ENCODE measurements at places on chromosomes 11 and 22.

DNA sequence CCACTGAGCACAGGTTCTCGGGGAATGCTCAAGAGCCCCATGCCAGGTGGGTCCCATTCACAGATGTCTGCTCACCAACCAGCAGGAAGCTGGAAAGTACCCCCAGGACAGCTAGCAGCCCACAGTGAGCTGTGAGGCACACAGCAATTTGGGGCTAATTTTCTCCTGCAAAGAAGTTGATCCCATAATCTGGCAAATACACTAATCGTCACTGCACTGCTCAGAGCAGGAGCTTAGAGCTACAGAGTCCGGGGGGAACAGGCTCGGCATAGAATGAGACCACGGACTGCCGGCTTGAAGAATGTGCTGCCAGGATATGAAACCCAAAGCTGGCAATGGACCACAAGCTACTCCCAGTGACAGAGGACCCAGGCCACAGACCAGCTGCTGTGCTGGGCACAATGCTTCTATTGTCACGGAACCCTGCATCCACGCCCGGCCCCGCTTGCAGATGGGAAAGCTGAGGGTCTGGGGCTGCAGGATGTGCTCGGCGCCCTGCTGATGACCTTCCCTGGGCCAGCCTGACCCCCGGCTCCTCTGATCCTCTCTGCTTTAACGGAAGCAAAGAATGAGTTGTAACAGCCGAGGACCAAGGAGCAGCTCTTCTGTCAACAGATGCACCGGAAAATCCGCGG, 239.7 kb downstream of the CTTN start:
- DNase-seq, result no peak

DNA sequence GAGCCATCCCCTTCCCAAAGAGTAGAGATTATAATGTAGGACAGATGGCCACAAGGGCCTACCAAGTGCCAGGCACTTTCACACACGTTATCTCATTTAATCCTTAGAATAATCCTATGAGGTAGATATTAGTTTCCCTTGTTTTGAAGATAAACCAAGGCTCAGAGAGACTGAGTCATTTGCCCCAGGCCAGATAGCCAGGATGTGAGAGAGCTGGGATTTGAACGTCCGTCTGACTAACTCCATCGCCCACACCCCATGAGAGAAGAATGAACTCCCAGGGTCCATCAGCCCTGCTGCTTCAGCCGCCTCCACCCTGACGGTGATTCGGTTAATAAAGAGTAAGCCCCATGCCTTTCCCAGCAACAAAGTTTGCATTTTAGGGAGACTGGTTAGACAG, 10.7 kb downstream of the PRG3 start:
- no peak for DNase-seq

- DNase-seq, result no peak
Observed at GRCh38 chr11:76778874-76779273, 4.3 kb upstream of the TSKU start.

DNA sequence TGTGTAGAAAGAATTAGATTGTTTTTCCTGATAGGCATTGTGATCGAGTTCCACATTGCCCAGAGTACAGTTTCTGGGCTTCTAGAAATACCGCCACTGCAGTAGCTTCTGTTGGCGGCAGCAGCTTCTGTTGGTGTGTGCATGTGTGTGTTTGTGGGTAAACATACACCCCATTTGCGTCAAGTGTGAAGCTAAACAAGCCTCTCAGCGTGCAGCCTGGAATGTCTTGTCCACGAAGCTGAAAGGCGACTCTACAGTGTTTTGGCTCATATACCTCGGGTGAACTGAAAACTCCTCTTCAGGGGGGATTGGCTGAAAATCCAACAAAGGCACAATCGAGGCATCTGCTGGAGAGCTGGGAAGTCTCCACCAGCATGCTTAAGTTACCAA, 112.0 kb upstream of the E2F8 start:
- DNase-seq, result no peak

GRCh38 chr22:36761553-36762240, 14.2 kb downstream of the IFT27 start:
- DNase-seq, result no peak

DNA sequence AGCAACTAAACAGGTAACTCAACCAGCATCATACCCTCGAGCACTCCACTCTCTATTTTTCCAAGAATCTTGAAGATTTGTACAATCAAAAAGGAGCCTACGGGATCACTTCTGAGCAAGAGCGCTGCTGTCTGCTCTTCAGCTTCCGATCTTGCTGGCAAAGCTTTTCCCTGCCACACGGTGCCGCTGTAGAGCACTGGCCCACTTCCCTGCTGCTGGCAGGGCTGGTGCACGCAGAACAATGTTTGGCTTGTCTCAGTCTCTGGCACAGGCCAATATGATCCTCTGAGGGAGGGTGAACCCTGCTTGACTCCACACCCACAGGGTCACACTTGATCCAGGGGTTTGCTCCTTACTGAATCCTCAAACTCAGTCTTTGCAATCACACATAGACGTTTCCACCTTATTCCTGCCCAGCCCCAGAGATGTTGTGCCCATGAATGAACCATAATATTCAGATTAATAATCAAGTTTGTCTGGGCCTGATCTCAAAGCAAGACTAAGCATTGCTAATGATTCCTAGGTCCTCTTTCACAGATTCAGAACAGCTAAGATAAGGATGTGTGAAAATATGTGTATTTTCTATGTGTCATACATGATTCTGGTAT, 536.6 kb downstream of the SOX6 start:
- DNase-seq, result no peak

DNA sequence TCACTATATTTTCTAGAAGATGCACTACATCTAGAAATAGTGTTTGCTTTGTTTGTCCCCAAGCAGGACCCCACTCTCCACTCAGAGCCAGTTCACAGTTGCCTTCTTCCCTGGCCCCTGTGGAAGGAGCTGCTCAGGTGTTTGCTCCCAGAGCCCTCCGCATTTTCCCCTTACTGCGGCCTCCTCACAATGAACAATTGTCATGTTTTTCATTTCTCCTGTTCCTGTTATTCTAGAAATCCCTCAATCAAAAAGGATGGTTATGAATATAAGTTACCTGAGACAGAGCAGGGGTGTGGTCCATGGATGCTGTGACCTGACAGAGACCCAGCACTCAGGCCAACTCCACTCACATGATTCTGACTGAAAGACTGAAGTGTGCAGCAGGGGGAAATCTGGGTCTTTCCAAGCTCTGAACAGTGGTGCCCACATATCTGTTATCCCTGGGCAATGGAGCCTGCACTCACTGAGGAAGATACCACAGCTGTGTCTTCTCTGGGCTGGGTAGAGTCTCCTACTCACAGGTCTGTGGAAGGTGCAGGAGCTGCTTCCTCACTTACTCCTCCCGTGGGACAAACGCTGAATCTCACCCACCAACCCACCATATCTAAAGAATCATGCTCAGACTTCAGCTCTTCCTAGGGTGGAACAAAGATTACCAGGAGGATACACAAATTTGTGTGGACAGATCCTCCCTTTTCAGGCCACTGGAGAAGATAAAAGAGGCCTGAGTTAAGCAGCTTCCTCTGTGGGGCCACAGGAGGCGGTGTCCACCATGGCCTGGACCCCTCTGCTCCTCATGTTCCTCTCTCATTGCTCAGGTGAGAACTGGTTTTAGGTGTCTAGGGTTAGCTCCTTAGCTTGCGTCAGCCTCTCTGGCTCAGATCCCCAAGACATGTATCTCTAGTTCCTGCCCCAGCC, 87.1 kb upstream of the TOP3B start:
- no peak for DNase-seq

DNA sequence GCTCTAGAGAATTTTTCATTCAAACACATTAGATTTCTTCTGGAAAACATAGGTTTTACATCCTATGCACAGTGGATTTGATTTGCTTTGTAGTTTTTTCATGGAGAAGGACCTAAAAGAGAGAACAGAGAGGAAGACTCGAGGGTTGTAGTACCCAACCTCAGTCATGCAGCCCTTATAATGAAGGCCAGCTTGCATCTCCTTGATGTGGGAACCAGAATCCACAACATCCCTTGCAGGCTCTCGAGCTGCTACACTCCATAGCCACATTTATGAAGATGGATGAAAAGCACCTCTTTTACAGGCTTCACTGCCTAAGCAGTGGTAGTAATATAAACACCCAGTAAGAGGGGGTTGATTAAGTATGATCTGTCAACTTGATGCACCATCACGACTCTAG, 9.5 kb upstream of the OR5B12 start:
- no peak for DNase-seq

GRCh38 chr11:25537393-25537792, 794.5 kb upstream of the ANO3 start:
- no peak for DNase-seq

- DNase-seq, result no peak
Observed at GRCh38 chr11:125583496-125583895, 9.2 kb upstream of the STT3A start.

GRCh38 chr11:79108851-79109250, 332.0 kb downstream of the TENM4 start:
- DNase-seq, result no peak

- no peak for DNase-seq
Observed at GRCh38 chr22:49916831-49917230, 1.4 kb downstream of the ALG12 start.

GRCh38 chr11:120400564-120401364, 64.6 kb downstream of the ARHGEF12 start:
- DNase-seq, result peak; percentile 85

DNA sequence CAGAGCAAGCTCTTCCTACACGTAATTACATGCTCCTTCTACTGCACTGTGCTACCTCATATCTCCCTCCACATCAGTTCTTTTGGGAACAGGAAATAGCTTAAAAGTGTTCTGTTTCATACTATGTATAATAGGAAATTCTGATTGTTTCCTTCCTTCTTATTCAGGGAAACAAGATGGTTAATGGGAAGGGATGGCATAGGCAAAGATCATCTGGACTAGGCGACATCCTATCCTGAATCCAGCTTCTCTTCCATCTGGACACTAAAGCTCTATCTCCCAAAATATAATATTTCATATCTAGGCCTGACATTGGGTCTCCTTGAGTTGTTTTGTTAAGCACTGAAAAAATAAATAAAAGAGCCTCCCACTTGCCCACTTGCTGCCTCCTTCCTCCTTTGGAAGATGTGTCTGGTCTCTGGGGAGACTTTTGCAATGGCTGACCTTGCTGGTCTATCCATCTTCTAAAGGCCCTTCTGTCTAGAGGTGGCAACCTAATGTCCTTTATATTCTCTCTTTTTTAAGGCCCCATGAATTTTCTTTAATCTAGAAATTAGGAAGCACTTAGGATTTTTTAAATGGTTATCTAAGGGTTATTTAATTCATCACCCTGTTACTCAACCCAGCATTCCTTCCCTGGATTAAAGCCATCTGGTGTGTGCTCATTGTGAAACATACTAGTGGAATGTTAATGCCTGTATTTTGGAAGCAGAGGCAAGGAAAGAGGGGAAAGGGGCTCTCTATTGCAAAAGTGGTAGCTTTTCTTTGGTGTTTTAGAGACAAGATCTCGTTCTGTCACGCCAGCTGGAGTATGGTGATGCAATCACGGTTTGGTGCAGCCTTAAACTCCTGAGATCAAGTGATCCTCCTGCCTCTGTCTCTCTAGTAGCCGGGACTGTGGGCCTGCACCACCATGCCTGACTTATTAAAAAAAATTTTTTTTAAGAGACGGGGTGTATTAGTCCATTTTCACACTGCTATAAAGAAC, 20.6 kb downstream of the CLMP start:
- peak; percentile 95 for DNase-seq

- no peak for DNase-seq
Observed at GRCh38 chr11:72675221-72675620, 999 bp upstream of the PDE2A start.

- no peak for DNase-seq
Observed at GRCh38 chr11:16893456-16894066, 120.7 kb downstream of the PLEKHA7 start.

GRCh38 chr11:396511-396947, 2.5 kb downstream of the PKP3 start:
- DNase-seq, result no peak

DNA sequence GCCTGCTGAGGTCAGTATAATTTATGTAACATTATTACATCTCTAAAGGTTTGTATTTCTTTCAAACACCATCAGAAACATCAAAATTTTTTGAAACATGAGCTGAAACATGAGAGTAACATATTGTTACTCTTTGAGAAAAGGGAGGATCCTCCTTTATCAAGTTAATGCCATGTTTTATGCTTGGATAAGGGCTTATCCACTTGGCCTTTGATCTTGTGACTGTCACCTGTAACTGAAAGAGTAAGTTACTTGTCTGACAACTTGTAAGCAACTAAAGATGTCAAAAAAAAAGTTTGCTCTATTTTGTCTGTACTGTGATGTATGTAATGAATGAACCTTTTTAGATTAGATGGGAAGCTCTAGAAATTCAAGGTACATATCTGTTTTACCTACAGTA, 59.6 kb downstream of the FAR1 start:
- no peak for DNase-seq

- DNase-seq, result no peak
Observed at GRCh38 chr22:31933406-31933805, 10.9 kb upstream of the YWHAH start.

DNA sequence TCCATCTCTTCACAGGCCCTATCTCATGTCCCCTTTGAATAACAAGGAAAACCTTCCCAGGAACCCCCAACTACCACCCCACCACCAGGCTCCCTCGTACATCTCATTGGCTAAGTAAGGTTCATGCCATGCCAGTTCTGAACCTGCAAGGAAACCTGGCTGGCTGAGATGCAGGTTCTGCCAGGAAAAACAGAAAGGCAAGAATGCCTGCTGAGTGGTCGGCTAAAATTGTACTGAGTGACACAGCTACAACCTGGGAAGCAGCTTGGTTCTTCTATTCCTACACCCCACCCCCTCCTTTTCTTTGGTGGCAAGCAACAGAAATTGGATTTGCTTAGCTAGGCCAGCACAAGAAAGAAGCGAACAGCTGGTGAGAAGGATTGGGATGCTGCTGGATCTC, 36.1 kb upstream of the TSPAN18 start:
- DNase-seq, result no peak

DNA sequence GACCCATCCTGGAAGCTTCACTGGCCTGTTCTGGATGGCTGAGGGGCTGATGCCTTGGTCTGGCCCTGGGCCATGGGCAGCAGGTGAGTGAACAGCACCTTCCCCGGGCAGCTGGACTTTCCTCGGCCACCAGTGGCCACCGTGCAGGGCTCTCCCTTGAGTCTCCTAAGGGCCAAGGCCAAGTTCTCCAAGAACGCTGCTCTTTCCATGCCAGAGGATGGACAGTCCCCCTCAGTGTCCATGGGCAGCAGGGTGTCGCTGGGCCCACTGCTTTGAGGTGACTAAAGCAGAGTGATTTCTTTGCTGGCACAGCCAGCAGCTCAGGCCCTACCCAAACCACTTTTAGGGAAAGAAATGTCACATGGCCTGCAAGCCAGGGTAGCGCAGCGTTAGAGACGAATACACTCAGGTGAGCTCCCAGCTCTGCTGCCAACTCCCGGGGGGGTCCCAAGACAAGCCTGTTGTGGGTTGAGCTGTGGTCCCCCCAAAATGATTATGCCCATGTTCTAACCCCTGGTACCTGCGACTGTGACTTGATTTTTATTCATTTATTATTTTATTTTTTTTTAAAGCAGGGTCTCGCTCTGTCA, 3.3 kb upstream of the CARS1 start:
- DNase-seq, result no peak

- DNase-seq, result no peak
Observed at GRCh38 chr11:134048028-134048427, 20.8 kb upstream of the JAM3 start.

- DNase-seq, result peak; percentile 10
Observed at GRCh38 chr11:116193321-116194131, 579.3 kb downstream of the BUD13 start.

GRCh38 chr11:63375434-63375833, 5.8 kb downstream of the SLC22A9 start:
- no peak for DNase-seq
